Peyer's patch (tissue), 4 donors: ENCODE measurements at places on chromosomes 3 and 15. TPM values are rescaled to one million over a fixed set of nuclear protein-coding genes. Genes with fewer than 3 reads are reported as not detected.

Gene GPR160
- 144 TPM for total RNA-seq

Gene SGO1
- 9.9 TPM for total RNA-seq

Gene FEZF2
- not detected for total RNA-seq

Gene HDAC11
- total RNA-seq: 19.8 TPM

Gene COL7A1
- total RNA-seq: 101 TPM

Gene RLBP1
- total RNA-seq: not detected

Gene EXD1
- total RNA-seq: not detected

Gene IL17RD
- total RNA-seq: 0.88 TPM

Gene SEMA5B
- 6.8 TPM for total RNA-seq

- no peak for DNase-seq
Measured at GRCh38 chr3:186882881-186883685, 40.6 kb downstream of the ADIPOQ start.

GRCh38 chr3:119481079-119481478, 12.3 kb downstream of the POGLUT1 start:
- no peak for DNase-seq

DNA sequence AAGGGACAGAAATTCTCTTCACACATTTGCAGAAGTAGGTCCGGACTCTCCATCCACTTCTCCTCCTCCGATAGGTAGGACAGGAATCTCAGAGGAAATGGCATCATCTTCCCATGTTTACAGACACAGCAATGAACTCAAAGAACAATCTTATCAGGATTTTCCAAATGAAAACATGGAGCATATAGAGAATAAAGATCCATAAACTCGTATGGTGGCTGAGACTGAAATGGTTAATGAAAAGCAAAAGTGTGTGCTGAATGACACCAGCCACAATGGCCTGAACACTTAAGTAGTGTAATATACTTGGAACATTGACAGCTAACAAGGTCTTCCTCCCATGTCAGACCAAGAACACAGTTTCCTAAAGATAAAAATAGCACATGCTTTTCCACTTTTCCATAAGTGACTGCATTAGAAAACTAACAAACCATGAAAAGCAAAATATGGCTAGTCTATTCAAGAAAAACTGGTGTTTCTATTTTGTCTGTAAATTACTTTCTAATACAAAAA, 5.8 kb downstream of the CCRL2 start:
- no peak for DNase-seq

GRCh38 chr3:166052440-166052839, 215.2 kb upstream of the BCHE start:
- no peak for DNase-seq

- no peak for DNase-seq
Measured at GRCh38 chr3:65625305-65625704, 413.4 kb downstream of the MAGI1 start.

DNA sequence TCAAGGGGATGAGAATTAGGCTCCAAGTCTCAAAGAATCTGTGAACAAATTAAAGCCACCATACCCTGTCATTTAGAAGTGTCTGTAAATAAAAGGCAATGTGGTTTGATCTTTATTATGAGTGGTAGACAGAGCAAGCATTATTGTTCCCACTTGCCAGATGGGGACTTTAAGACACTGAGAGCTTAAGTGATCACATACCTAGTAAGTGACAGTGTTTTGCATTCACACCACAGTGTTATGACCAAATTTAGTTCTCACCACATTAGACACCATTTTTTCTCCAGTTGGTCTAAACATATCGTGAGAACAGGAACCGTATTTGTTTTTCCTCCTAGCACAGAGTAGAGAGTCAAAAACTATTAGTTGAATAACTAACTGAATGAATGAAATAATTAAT, 13.2 kb upstream of the ZBED2 start:
- DNase-seq: no peak

DNA sequence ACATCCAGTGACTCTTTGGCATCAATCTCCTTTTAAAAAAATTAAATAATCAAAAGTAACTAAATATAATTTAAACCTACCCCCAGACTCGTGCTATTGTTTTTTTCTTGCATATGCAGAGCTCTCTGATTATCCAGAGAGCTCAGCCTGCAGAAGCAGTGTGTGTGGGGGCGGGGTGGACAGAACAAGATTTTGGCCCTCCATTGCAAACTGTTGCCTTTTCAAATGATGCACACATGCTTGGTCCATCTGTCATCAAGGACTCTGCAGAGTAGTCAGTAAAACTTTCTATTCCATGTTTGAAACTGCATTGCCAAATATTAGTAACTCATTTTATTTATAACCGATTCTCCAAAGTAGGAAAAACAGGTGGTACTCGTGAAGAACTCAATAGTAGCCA, 28.6 kb upstream of the STXBP5L start:
- no peak for DNase-seq

GRCh38 chr3:46393554-46394434, 13.1 kb downstream of the CCR5AS start:
- DNase-seq: no peak

DNA sequence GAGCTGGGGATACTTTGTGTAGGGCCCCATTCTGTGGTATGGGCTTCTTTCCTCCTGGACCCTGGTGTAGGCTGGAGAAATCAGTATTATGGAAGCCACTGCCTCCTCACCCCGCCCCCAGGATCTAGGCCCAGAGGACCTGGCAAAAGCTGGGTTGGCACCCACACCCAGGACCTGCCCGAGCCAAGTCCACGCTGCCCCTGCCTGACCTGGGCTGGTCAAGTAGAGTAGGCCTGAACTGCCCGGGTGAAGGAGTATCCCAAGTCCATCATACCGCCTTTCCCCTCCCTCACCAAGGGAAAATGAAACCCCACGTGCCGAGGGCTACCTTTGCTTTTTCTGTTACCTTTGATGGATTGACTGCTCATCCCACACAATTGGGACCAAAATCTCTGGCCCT, 37.7 kb upstream of the TRAK1 start:
- DNase-seq: no peak

GRCh38 chr15:40844696-40845030, 815 bp downstream of the SPINT1 start:
- peak; percentile 56 for DNase-seq

DNA sequence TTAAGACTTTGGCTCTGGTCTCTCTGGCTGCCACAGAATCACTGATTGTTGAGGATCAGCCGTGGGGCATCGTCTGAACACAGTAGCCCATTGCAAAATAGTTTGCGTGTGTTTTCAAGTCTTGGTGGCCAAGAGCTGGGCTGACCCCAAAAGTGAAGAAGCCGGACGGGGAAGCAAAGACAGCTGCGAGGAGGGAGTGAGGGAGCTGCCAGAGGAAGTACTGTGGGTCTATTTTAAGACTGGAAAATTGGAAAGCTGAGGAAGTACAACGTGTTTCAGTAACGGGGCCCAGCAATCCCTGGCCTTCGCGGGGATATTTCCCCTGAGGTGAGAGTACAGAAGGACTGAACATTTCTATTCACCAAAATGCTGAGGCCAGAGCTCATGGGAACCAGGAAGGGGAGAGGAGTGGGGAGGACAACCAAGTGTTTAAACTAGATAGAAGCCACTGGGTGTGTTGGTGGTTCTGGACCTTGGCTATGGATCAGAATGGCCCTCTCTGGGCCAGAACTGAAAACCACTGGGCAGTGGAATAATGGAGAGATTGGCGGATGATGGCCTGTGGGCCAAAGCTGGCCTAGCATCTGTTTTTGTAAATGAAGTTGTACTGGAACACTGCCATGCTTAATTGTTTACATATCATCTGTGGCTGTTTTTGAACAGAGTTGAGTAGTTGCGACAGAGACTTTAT, 34.1 kb upstream of the LIMD1 start:
- no peak for DNase-seq

DNA sequence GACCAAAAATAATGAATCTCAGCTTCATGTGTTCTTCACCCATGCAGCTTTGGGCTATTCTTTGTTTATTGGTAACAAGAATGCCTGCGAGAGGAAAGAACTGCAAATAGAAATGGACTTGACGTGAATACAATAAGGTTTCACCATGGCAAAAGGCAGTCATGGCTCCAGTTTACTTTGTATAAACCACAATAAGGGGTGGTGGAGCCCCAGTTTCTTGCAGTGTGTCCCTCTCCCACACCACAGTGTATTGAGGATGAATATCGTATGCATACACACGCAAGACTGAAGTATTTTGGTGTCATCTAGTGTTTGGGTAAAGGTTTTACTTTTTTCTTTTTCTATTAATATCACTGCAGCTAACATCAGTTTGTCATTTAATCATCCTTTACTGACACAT, 159.7 kb upstream of the CNTN4 start:
- DNase-seq: no peak

DNA sequence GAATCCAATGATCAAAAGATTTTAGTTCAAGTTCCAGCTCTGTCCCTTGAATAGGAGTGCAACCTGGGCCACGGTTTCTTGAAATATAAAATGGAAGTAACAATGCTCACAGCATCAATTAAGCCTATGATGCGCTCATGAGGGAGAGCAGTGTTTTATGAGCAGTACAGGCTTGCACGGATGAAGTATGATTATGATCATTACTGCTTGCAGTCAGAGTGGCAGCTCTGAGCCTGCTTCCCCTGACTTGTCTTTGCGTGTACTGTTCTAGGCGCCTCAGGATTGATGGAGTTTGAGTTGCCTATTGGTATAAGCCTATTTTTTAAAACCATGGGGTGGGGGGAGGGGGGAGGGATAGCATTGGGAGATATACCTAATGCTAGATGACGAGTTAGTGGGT, 37.0 kb downstream of the ITGB5 start:
- no peak for DNase-seq

DNA sequence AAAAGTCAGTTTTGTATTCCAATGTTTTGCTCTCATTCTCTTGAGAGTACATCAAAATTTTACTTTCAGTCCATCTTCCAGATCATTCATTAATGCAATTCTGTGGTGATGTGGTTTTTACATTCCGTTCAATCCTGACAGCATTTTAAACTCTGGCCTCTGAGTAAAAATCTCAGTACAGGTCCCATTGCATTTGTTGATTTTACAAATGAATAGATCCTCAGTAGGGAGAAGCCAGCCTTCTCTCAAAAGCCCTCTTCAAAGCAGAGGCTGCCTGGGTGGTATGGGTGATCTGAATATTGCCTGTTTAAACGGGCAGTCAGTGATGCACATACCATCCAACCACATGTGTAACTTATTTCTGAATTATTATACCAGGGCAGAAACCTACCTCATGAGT, 72.5 kb upstream of the TSC22D2 start:
- no peak for DNase-seq

DNA sequence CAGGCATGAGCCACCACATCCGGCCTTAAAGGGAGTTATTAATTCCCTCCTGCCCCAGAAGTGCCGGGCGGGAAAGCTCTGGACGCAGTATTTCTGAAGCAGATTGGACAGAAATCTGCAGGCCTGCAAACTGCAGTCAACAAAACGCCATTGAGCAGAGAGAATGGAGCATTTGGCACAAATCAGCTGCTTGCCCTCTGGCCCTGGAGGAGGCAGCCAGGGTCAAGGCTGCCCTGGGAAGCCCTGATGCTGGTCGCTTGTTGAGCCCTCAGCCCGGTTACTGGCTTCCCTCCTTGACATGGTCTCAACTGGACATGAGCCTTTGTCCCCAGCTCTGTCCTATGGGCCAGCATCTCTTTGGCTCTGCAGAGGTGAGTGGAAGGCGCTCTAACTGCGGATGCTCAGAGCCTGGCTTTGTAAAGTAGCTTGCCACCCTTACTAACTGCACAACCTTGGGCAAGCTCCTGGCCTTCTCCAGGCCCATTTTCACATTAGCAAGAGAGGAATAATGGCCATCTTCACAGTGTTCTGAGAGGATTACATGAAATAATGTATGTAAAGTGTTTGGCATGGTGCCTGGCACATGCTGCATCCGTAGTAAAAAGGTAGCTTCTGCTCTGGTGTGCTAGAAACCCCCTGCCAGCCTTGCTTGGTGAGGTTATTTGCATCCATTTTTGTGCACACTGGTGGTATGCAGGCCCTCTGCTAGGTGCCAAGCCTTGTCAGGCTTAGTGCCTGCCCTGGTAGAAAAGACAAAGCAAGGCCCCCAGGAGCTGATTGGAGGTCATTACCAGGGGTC, 4.1 kb downstream of the SEMA4B start:
- DNase-seq: no peak

DNA sequence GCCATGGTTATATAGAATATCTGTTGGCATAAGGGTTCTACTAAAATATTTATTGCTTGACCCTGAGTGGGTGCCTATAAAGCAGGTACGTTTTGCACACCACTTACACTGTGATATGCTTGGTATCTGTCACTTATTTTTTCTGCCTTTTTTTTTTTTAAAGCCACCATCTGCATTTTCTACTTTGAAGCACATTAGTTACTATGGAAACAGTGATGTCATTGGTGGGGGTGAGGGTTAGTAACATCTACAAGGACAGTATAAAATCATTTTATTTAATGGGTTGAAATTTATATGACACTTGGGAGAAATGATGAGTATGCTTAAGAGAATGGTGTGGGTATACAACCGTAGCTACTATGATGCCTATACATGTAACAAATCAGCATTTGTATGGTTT, 25.6 kb downstream of the SLCO3A1 start:
- no peak for DNase-seq

GRCh38 chr3:127671523-127672428, 976 bp upstream of the ABTB1 start:
- DNase-seq: peak; percentile 60

DNA sequence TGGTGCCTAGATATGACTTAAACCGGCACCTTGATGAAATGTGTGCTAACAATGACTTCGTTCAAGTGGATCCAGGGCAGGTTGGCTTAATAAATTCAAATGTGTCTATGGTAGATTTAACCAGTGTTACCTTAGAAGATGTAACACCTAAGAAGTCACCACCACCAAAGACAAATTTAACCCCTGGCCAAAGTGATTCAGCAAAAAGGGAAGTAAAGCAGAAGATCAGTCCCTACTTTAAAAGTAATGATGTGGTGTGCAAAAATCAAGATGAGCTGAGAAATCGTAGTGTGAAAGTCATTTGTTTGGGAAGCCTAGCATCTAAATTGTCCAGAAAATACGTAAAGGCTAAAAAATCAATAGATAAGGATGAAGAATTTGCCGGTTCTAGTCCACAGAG, 1.1 kb downstream of the FAN1 start:
- no peak for DNase-seq

DNA sequence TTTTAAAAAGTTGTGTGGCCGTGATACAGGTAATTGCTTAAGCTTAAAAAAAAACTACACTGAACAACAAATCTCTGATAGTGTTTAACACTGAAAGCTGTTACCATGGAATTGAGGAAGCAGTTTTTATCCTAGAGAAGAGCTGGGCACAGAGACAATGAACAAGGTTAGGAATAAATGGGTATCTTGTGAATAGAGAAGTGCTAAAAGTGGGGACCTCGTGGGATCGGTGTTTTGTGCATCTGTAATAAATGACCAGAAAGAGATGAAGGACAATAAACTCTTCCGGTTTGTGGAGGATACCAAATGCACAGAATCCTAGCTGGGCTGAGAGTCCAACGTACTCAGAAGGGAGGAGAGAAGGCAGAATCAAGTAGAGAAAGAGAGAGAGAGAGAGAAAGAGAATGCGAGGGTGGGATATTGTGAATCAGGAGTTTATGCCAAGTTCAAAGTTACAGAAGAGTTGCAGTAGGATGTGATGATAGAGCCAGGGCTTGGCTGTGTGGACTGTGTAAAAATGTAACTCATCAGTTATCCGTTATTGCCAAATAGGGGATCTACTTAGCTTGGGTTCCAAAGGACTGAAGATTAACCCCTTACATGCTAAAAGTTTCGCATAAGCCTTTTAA, 148.9 kb downstream of the IL20RB start:
- no peak for DNase-seq
